Midbrain (tissue), 1 donor: ENCODE measurements at places on chromosomes 11 and 22.

DNA sequence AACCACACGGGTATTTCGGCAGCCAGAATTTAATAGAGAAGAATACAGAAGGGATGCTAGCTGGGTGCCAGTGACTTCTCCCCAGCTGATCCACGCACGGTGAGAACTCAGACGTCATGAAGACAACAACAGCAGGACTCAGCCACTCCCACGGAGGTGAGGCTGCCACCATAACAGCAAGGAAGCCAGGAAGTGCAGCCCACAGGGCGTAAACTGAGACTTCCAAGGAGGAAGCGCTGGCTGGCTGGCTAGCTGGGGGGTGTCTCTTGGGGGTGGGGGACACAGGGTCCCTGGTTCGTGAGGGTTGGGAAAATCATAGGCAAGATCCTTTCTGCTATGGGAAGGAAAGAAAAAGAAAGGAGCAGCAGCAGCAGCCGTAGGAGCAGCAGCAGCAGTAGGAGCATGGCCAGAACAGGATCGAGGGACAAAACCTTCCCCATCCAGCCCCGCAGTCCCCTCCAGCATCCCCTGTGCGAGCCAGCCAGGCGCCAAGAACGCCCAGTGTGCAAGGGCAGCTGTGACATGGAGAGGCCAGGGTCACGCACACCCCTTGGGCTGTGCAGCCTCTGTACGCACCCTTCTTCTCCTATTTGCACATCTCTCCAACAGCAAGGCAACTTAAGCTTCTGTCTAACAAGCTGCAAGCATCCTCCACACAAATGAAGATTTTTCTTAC lies 49.6 kb upstream of the SHANK2 start:
- no peak for DNase-seq

GRCh38 chr22:46865052-46865434 lies 102.6 kb downstream of the TBC1D22A start:
- no peak for DNase-seq

- DNase-seq, result no peak
Observed at GRCh38 chr22:42793848-42794405, 63.1 kb downstream of the ARFGAP3 start.

GRCh38 chr11:5846701-5847100 lies 5.0 kb upstream of the OR52E6 start:
- no peak for DNase-seq

- DNase-seq, result no peak
Observed at GRCh38 chr11:128392259-128392658, 195.1 kb downstream of the ETS1 start.

- DNase-seq, result no peak
Observed at GRCh38 chr11:121560236-121560635, 107.5 kb upstream of the SORL1-AS1 start.

- peak; percentile 5 for DNase-seq
Observed at GRCh38 chr11:118406599-118407166, 5.3 kb downstream of the ATP5MG start.

DNA sequence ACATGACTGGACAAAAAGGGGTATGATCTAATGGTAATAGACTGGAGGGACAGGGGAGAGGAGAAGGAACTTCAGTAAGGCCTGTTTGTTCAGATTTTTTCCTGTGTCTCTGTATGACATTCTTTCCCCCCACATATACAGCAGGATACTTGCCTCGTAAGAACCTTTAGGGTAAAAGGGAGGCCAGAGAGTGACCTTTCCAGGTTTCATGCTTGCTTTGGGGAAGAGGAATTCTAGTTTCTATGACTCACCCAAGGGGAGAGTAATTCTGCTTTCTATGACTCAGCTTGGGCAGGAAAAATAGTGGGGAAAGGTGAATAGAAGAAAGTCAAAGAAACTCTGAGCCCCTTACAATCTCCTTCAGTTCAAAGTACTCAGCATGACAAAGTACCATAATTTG lies 457.0 kb downstream of the DLG2 start:
- no peak for DNase-seq

GRCh38 chr22:31360029-31360428 lies 13.9 kb upstream of the PATZ1 start:
- no peak for DNase-seq

DNA sequence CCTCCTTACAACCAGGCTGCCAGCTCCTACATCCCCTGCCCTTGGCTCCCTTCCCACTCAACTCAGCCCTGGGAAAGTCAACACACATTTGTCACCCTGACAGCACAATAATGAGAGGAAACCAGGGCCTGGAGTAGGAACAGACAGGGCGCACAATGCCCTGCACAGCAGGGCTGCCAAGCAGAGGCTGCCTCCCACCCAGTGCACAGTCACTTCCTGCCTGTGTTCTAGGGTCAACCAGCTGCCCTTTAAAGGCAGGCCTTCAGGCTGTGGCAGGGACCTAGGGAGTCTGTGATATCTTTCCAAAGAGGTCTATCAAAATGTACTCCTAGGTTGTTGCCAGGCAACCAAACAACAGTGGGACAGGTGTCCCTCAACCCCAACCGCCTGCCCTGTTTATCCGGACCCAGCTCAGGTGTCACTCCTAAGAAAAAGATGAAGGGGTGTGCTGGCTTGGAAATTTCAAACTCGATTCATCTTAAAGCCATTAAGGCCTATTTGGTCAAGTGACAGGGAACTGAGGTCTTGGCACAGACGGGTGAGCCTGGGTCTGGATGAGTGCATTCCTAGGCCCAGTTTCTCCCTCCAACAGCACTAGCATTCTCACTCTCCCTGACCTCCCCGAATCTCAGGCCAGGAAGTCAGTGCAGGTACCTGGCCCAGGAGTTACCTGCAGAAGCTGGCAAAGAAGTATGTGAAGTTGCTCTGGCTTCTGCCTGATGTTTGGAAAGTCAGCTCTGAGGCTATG lies 110.3 kb upstream of the PITPNB start:
- DNase-seq, result no peak

- no peak for DNase-seq
Observed at GRCh38 chr11:34300026-34300925, 57.5 kb downstream of the ABTB2 start.

DNA sequence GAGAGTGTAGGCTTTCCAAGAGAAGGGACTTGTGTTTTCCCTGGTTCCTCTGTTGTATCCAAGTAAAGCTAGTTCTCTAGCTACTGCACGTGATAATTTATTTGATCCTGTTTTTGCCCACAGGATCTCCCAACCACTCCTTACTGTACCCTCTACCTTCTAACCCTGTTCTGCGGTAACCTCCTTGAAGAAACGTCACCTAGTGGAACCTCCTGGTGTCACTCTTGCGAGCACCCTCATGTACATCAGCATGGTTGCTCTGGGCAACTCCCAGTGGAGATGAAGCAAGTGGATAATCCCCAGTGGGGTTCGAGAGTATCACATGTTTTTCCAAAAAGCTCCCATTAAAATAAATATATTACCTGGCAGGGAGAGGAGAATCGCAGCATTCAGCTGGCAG lies 108.9 kb upstream of the CLMP start:
- DNase-seq, result no peak

DNA sequence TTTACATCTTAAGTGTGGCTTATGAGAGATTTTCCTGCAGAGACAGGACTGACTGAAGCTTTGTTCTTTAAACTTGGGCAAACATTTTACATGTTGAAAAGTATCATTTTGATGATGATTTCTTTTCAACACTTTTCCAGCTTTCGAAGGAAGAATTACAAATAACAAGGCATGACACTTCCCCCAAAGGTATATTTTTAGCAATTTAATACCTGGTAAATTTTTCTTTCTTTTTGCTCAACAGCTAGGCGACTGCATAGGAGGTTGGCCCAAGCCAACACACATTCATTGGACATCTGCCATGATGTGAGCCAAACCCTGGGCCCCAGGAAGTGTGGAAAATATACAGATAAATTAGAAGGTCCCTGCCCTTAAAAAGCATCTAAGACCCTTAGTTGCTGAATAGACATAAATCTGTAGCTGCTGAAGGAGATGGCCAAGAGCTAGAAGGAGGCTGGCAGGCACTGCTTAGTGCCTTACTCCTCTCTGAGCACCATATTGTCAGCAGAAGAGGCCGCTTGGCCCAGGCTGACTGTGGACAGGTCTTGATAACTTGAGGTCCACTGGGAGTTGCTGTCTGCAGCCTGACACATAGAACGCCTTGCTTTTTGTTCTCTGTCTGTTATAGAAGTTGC lies 53.3 kb upstream of the CD44 start:
- DNase-seq, result no peak

- DNase-seq, result peak; percentile 47
Observed at GRCh38 chr11:78646564-78647185, 72.0 kb upstream of the NARS2 start.

DNA sequence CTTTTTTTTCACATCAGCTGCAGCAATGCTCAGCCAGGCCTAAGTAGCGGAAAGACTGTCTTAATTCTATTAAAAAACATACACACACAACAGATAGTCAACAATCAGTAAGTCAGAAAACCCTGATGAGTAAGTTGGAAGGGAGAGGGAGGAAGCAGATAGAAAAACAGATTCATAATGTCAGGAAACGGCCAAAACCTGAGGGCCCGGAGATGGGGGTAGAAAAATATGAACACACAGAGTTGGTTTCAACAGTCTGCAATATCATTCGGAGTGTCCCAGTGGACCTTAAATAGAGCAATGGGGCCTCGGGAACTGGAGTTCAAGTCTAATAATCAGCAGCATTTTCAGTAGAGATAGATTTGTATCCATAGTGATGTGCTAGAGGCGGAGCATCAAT lies 14.8 kb downstream of the LRRC55 start:
- DNase-seq, result no peak

DNA sequence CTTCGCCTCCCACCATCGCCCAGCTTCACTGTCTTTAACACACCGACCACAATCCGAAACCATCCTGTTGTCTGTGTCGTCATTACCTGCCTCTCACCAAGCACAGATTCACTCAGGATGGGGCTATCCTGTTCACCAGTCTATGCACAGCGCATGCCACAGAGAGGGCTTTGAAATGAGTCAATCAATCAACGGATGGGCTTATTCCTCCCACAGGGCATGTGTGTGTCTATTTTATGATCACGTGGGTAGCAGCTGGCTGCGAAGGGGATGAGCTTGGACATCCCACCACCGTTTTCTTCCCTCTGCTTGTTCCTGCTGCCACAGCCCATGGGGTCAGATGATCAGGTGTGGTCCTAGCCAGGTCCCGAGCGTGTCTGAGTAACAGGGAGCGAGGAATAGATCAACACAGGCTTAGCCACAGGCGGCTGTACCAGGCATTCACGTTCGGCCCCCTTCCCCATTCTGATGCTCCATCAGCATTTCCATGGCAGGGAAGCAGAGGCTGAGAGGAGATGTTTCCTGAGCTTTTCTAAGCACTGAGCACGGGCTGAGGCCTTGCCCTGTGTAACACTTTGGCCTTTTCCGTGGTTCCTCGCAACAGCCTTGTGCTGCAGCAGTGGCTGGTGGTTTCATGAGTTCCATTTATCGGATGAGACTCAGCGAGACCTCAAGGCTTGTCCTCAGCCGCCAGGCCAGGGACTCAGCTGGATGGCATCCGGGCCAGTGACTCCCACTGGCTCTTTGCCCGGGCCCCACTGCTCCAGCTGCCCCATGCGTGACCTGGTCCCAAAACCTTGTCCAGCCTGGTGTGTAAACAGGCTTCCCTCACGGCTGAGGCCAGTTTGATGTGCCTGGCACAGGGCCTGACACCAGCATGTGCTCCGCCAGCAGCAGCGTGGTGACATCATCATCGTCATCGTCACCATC lies 48.1 kb upstream of the FGF3 start:
- DNase-seq, result no peak

DNA sequence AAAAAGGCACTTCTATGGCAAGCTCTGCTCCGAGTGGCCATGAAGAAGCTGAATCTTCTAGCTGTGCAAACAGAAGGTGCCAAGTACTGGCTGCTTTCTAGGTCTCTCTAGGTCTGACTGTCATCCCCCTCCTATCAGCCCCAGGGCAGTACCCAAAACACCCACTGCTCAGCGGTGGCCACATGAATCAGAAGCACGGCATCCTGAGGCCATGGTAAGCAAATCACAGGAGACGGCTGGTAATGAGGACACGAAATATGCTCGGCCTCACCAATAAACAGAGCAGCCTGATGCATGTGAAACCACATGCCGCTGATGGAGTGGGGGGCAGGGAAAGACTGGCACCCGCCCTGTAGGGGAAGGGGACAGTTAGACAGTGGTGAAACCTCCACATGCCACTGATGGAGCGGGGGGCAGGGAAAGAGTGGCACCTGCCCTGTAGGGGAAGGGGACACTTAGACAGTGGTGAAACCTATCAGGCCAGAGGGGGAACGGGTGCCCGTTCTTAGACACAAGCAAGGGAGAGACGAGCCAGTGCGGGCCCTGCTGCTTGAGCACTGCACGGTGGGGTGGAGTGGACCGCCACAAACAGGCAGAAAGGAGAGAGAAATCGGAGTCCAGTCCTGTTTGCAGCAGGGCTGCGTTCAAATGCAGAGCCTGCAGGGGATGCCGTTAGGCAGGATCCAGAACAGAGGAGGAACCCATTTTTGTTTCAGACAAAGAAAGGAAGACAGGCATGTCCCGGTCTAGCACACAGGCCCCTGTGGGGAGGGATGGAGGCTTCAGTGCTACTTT lies 29.9 kb upstream of the MOB2 start:
- no peak for DNase-seq

DNA sequence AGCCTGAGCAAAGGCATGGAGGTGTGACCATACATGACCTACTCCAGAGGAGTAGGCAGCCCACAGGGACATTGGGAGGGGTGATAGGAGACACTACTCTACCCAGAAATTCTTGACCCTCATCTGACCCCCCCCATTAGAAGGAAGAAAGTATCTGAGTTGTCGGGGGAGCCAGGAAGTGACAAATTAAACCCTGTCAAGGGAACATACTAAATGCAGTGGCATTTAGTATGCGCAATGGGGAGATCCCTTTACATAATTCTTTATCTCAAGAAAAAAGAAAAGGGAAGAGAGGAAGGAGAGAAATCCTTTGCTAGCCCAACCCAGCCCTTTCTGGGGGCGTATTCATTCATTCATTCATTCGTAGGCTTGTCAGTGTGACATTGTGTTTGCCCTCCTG lies 58.8 kb downstream of the NAV2 start:
- no peak for DNase-seq

DNA sequence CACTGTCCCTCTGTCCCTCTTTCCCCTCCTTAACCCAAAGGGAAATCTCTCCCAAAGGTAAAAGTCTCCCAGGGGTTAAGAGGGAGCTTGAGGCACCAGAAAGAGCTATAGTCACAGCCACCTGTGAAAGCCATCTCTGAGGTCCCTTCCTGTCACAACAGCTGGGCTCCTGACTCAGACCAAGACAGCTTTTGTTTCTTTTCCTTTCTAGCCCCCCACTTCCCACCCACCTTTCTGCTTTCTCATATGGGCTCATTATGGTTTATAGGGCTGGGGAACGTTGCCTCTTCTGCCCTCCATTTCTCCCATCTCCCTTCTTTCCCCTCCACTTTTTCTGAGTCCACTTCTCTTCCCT lies 19.1 kb downstream of the MIF start:
- DNase-seq, result no peak

GRCh38 chr11:409008-409599 lies 5.7 kb downstream of the SIGIRR start:
- DNase-seq, result no peak

GRCh38 chr11:15884141-15884540 lies 472.2 kb downstream of the SOX6 start:
- DNase-seq, result no peak

- no peak for DNase-seq
Observed at GRCh38 chr11:45739866-45740265, 65.1 kb upstream of the SLC35C1 start.
